ENCODE measurements at places on chromosomes 1 and 21. TPM values are rescaled to one million over a fixed set of nuclear protein-coding genes. Genes with fewer than 3 reads are reported as not detected.
A peak's percentile ranks its signal among the peaks of the same experiment; 100 is the strongest.

Gene LCE2A
- not detected for total RNA-seq

- DNase-seq = peak; percentile 83
Observed at GRCh38 chr1:166947398-166948043, 27.8 kb downstream of the ILDR2 start.

Gene KCNK2
- 9.9 TPM for total RNA-seq

- DNase-seq = no peak
Observed at GRCh38 chr1:183879494-183879893, 74.6 kb downstream of the RGL1 start.

DNA sequence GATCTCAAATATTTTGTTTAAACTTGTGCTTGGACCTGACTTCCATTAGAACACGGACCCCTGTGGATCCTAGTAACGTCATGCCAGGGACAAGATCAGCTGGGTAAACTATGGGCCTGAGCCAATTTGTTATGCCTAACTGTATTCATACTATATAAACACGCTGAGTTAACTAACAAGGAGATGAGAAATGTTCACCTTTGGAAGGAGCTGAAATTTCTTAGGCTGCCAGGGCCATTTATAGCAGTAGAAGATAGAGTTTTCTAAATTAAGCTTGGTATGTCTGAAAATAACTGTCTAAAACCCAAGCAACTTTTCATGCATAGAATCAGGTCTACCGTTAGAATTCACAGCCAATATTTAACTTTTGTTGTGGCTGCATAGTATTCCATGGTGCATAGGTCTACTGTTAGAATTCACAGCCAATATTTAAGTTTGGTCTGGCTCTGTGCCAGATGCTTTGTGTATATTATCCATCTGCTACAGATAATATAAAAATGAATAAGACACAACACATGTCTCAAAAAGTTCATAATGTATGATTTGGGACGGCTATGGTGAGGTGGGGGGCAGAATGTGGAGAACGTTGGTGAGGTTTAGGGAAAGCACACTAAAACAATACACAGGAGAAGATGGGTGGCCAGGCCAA lies 61.5 kb downstream of the NMNAT2 start:
- no peak for DNase-seq

DNA sequence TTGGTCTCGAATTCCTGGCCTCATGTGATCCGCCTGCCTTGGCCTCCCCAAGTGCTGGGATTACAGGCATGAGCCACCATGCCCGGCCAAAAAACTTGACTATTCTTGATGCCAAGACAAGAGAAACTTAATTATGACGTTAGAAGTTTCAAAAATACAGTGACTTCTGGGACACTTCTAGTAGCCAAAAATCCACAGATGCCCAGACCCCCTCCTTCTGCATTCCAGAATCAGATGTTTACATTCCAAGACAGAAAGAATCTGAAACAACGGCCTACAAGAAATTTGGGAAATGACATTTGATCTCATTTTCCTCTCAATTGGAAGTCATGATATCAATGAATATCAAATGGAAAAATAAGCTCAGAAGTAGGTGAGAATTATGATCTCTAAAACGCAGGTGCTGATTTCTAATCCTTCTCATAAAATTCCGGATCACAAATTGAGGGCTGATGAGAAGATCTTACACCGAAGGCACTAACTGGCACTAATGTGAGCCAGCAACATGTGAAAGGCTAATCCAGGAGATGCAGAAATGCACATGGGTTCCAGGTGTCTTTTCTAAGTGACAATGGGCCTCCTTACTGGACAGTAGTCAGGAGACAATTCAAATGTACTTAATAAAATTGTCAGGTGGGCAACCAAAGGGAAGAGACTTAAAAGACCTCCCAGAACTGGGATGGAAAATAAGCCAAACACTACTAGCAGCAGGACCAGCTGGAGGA lies 5.5 kb downstream of the RAB29 start:
- DNase-seq = no peak

Gene INTS11
- 87.4 TPM for total RNA-seq

DNA sequence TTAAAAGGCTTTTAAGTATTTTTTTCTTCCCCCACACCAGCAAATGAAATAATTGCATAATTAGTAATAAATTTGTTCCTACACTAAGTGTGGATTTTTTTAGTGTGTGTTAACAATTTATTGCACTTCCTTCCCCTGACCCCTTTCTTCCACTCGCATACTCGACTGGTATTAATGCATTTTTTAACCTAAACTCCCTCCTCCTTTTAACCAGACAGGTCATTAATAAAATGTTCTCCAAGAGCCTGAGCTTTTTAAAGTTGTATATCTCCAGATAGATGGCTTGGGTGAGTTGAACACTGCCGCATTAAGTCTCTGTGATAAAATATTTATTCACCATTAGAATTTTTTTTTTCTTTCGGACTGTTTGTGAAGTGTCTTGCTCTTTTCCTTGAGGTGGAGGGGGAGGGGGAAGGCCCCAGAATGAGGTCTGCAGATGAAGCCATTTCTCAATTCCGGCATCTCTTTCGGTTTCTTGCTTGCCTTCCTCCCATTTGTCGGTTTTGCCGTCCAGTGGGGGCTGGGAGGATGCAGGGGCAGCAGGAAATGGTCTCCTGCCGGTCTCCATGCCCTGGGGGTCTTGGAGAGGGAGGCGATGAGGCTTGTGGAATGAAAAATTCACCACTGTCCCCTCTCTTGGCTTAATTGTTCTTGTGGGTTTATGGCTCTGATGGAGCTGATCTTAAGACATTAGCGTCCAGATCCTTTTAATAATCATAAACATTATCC lies 64.1 kb upstream of the ACTL8 start:
- DNase-seq = no peak

Gene ZNF648
- total RNA-seq = not detected

GRCh38 chr1:50458507-50458906 lies 35.3 kb upstream of the DMRTA2 start:
- no peak for DNase-seq

DNA sequence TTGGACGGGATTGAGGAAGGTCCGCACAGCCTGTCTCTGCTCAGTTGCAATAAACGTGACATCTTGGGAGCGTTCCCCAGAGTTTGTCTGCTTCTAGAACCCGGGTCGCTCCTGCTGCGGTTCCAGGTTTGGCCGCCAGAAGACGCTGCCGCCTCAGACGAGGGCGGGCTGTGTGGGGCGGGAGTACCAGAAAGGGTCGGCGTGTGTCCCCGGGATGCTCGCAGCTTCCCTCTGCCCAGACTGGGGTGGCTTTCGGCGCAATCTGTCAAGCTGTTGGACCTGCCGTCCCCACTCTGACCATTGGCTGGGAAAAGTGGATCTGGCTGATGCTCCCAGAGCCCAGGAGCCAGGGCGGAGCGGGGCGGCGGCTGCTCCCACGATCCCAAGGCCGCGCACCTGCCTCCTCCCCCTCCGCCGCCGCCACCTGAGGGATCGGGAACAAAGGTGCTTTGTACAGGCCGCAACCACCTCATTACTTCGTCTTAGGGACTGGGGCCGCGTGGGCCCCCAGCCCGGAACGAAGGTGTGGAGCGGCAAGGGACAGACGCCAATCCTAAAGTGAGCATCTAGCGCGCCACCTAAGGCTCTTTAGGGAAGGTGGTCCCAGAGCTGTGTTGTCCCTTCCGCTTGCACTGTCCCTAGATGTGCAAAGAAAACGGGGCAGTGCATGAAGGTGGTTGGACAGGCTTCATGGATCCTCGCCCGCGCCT lies 683 bp upstream of the EFNA4 start:
- DNase-seq = peak; percentile 22

Gene MNDA
- total RNA-seq = not detected
